ENCODE measurements at places on chromosomes 4 and X.

- peak; percentile 9 for DNase-seq
These were observed 182.3 kb downstream of the BANK1 start for GRCh38 chr4:101972791-101973190.

- DNase-seq = no peak
These were observed 50.9 kb upstream of the TAB3 start for GRCh38 chrX:30939928-30940327.

DNA sequence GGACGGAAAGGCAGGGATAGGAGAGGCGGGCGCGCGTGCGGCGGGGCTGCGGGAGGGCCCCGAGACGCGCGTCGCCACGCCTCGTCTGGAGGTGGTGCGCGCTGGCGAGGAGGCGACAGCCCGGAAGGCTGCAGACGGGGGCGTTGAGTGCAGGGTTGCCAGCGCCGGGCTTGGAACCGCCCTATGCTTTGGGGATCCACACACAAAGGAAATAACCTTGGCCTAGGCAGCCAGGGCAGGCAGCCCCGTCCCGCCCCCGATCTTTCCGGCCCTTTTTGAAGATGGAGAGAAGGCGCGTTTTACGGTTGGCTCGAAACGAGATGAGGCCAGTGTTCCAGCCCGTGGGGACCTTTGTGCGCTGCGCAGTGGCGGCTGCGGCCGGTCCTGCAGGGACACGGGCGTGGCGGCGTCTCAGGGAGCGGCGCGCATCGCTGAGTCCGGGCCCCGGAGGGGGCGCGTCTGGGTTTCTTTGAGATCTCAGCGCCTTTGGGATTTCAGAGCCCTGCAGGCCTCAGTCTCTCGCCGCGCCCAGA, 50.8 kb upstream of the TRIM2 start:
- DNase-seq = peak; percentile 95

GRCh38 chr4:66052426-66052825, 382.1 kb upstream of the EPHA5 start:
- DNase-seq = no peak

DNA sequence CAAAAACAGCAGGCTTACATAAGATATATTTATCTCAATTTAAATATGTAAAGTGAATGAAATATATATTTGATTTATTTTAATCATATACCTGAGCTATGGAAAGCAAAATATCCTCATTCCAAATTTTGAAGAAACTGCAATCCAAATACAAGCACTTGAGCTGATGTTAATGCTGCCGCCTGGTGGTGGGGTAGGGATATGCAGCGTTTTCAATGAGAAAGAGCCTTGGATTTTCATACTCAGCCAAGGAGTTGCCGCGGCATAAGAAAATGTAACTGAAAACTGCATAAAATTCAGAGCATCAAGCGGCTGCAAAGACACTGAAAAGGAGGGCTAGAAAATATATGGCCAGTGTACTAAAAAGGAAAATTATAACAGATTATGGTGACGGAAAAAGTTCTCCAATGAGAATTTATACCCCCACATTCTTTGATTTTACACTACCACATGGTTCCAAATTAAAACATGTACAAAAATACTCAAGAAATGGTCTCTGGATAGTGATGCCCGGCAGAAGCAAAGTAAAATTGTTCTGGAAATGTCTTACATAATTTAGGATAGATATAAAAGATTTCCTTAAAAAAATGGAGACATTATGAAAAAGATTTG, 660.3 kb upstream of the PITX2 start:
- DNase-seq = peak; percentile 72

- peak; percentile 69 for DNase-seq
These were observed 159.6 kb upstream of the CTSO start for GRCh38 chr4:156113138-156113765.

DNA sequence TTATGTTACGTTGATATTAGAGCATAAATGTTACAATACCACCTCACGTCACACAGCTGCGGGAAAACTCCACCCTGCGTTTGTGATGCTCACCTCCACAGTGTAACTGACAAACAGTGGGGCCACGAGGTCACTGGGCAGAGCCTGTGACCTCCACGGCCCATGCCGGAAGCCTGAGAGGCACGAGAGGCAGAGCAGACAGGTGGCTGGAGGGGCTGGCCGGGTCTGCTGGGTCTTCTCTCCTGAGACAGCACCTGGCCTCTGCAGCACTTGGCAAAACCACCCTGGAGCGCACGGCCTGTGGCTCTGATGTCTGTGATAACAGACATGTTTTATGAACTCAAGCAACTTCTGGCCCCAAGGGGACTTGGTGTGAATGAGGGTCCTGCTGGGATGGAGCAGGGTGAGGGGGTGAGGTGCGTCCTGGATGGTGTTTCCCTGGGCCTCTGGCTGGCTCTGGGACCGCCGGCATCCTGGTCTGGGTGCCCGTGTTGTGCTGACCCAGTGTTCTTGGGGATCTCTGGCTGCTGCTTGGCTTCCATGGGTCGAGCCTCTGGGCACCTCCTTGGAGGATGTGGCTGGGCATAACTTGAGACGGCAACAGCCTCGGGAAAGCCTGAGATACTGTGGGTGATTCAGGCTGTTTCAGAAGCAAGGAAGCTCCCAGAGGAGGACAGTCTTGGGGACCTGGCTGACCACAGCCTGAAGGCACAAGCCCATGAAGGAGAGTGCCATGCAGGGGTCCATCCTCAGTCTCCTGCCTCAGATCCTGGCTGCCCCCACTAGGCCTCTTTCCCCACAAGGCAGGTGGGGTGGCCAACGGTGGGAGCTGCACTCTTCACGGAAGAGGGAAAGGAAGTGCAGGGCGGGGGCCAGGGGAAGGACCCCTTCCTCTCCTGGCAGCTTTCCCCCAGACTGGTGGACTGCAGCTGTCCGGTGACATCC, 19.7 kb downstream of the RNF212 start:
- DNase-seq = no peak

- no peak for DNase-seq
These were observed 75.1 kb upstream of the TMEM164 start for GRCh38 chrX:109927663-109928273.

- DNase-seq = no peak
These were observed 337.1 kb upstream of the PUDP start for GRCh38 chrX:7485061-7485460.

DNA sequence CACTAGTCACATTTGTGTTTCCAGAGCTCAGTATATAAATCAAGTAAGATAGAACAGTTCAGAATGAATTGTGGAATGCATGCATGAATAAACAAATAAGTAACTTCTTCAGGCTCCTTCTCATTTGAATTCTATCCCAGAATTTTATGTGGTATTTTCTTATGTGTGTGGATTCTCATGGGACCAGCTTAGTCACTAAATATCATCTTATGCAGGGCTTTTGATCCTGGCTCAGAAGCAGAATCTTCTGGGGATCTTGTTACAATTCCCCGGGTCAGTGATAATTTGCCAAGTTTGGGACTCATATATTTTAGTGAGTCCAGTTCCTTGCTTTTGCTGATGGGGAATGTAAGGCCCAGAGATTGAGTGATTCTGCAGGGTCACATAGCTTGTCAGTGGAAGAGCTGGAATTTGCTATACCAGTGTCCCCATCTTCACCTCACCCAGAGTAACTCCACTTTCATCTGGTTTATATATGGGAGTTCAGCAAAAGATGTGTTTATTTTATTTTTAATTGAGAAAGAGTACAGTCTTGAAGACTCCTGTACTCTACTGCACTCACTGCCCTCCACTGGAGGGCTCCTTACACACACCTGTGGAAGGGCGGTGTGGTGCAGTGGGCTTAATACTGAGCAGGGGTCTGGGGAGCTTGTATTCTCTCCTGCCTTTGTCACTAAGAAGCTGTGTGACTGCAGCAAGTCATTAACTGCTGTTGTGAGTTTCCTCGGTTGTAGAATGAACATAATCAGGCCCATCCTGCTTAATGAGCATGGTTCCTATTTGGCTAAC, 198.2 kb upstream of the CXorf66 start:
- DNase-seq = no peak

GRCh38 chr4:180341926-180342325, 1901.3 kb upstream of the TENM3 start:
- DNase-seq = no peak

DNA sequence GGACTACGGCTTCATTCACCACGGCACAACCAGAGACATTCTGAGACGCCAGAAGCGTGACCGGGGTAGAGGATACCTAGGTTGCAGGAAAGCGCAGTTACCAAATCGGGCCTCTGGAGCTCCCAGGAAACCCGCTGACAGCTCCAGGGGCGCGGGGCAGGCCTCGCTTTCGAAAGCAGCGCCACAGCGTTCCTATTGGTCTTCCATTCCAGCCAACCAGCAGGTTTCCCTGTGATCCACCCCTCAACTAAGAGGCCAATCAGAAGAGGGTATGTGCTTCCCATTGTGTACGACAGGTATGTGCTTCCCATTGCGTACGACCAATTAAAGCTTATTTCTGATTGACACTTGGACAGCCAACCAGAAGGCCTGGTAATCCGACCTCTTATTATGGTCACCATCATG, 14.9 kb downstream of the SNX12 start:
- no peak for DNase-seq

DNA sequence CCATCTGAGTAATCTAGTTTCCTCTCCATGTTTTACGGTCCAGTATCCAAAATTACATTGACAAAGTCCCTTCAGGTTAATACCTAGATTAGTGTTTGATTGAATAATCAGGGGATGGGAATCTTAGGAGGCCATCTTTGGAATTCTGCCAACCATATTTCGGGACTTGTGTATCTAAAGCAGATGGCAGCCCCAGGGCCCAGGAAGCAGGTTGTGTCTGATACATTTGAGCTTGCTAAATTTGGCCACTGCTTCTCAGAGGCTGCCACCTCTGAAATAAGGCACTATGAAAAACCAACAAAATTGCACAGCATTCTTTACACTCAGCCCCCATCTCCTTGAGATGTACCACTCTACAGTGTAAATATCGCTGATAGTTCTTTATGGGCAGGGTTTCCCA, 102.1 kb downstream of the ASB9 start:
- no peak for DNase-seq

- DNase-seq = no peak
These were observed 118.5 kb upstream of the GUCY1A1 start for GRCh38 chr4:155548173-155548572.

DNA sequence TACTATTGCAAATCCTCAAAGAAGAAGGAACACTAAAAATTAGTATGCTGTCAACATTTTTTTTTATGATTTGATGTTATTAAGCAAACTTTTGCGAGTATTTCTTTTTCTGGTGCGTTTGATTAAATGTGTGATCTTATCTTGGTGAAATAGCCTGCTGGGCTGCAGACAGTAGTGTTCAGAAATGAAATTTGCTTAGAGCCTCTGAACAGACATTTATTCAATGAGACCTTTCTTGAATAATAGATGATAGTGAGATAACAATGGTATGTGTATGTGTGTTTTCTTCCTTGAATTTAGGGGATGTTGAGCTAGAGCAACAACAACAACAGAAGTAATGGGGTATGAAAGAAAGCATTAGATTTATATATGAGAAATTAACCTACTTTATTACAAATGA, 12.7 kb downstream of the ADGRL3 start:
- no peak for DNase-seq

DNA sequence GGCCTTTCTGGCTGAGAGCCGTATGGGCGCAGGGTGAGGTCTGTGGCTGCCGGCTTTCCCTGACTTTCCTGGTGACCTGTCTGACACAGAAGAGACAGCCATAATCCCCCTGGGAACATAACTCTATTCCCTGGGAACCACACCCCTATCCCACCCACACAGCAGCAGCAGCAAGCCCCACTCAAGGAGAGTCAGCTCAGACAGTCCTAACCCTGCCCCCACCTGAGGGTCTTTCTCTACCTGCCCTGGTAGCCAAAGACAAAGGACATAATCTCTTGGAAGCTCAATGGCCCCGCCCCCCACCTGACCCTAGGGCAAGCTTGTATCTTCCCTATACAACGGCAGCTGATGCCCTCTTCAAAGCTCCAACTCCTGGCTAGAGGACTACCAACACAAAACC, 74.6 kb downstream of the PABPC4L start:
- DNase-seq = no peak

GRCh38 chr4:15153662-15154061, 151.4 kb downstream of the CPEB2 start:
- no peak for DNase-seq

- peak; percentile 76 for DNase-seq
These were observed 7.3 kb upstream of the OPN1LW start for GRCh38 chrX:154136627-154137161.

GRCh38 chrX:9659571-9660195, 106.0 kb downstream of the GPR143 start:
- no peak for DNase-seq

- DNase-seq = no peak
These were observed 662.2 kb upstream of the BOD1L1 start for GRCh38 chr4:14289708-14290107.

GRCh38 chr4:91527056-91527455, 776.7 kb upstream of the GRID2 start:
- no peak for DNase-seq

DNA sequence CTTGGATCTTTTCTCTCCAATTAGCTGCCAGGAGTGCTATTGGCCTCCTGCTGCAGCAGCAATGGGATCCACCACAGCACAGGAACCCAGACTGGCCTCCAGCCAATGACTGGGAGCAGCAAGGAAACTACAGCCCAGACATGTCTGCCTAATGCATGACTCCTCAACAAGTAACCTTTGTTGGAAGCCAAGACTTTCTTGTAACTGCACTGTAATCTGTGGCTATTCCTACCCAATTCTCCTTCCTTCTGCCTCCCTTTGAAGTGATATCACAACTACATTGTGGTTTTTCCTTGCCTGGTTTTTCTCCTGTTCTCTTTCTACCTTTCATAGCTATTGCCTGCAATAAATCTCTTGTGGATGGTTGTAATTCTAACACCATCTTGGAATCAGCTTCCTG, 39.8 kb downstream of the SNCA start:
- no peak for DNase-seq

DNA sequence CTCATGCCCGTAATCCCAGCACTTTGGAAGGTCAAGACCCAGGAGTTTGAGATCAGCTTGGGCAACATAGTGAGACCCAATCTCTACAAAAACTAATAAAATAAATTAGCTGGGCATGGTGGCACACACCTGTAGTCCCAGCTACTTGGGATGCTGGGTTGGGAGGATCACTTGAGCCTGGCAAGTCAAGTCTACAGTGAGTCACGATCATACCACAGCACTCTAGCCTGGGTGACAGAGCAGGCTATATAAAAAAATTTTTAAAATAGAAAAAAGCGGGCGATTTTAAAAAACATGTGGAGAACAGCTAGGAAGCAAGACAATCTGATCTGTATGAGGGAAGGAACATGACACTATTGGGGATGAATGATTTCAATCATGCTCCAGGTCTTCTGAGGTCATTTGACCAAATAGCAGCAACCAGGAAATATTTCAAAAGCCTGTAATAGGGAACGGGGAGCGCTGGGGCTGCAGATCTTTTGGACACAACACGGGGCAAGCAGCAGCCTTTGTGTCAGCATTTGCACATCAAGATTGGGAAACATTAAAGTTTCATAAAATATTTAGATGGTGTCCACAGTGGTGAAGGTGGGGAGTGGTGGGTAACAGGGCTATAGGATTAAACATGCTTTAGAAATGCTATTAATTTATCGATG, 48.3 kb upstream of the GUCY1A1 start:
- DNase-seq = no peak

GRCh38 chr4:91222014-91222413, 1081.8 kb upstream of the GRID2 start:
- DNase-seq = no peak

GRCh38 chrX:4182408-4182806, 469.0 kb upstream of the PRKX start:
- no peak for DNase-seq

GRCh38 chrX:123060986-123061385, 123.1 kb upstream of the GRIA3 start:
- no peak for DNase-seq

Data from NCI-H1417 (cell line).